ENCODE measurements at places on chromosomes 4 and X. TPM values are rescaled to one million over a fixed set of nuclear protein-coding genes. Genes with fewer than 3 reads are reported as not detected.

The SYTL4 gene
- polyA plus RNA-seq, result 5.3 TPM

The BLTP1 gene
- 48.2 TPM for polyA plus RNA-seq

The ZCCHC12 gene
- 0.11 TPM for polyA plus RNA-seq

The PRICKLE3 gene
- 4.1 TPM for polyA plus RNA-seq

All from AG04450 (cell line).